ENCODE measurements at places on chromosomes 5 and 9. TPM values are rescaled to one million over a fixed set of nuclear protein-coding genes. Genes with fewer than 3 reads are reported as not detected.

TMEM174 gene
- not detected for total RNA-seq

PRUNE2 gene
- 3.3 TPM for total RNA-seq

STKLD1 gene
- total RNA-seq, result 3.9 TPM

- DNase-seq, result no peak
Observed at GRCh38 chr9:98171176-98171925, 21.1 kb downstream of the CORO2A start.

GRCh38 chr9:68817079-68817875 is 112.2 kb downstream of the PIP5K1B start:
- no peak for DNase-seq

GRCh38 chr5:108028412-108028811 is 353.5 kb downstream of the FBXL17 start:
- no peak for DNase-seq
